ENCODE measurements at places on chromosomes 4 and X.

DNA sequence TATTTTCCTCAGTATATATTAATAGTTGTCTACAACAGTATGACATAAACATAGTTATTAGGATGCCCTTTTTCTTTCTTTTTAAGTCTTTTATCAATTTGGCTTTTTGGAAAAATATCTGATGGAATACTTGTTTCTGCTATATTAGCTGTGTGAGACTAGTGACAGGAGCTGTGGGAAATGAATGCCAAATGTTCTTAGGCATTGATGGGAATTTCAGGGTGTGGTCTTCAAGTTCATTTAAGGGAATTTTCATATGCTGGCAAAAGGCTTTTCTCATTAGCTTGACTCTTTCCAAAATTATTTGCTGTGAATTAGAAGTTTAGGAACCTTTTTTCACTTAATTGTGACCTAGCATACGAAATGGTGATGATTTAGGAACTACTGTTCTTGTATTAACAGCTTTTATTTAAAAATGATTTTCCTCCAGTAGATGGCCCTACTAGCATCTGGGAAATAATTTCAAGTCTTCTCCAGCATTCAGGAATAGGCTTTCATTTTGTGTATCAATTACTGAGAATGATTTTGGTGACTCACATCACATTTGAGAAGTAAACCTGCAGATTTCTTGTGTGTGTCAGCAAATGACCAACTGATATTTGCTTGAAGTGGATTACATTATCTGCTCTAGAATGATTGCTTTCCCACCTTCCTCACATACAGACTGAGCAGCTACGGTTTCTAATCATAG lies 70.9 kb downstream of the HTT start:
- DNase-seq, result no peak

- no peak for DNase-seq
These were observed 76.5 kb upstream of the DUSP21 start for GRCh38 chrX:44767308-44767707.

- no peak for DNase-seq
These were observed 175.8 kb downstream of the RASL11B start for GRCh38 chr4:53037892-53038291.

GRCh38 chr4:99586322-99586721 lies 11.7 kb downstream of the MTTP start:
- DNase-seq, result no peak

DNA sequence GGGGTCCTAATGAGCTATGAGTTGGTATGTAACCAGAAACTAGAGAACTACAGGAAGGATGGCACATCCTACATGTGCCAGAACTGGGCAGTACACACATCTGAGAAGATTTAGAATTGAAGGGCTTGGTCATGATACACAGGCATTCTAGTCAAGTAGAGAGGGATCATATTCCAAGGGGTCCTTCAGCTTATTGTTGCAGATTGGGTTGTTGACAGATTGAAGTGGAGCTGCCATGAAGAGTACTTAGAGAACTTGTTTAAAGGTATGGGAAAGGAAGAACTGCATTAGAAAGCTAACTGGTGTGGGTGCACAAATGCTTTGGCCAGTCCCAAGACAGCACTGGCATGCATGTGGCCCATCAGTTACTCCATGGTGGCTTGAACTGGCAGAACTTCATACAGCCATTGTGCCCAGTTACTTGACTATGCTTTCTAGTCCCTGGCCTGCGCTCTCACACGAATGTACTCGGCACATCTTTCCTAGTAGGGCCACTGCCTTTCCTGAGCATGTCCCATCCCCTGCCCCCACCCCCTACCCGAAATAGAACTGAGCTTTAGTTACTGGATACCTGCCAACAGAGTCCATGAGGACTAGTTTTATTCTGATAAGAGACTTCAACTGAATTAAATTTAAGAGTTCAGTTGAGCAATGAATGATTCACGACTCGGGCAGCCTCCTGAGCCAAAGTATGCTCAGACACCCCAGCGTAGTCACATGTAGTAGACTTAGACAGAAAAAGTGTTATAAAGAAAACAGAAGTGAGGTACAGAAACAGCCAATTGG lies 64.0 kb downstream of the CCNG2 start:
- no peak for DNase-seq
